ENCODE measurements at places on chromosomes 1 and 21.

DNA sequence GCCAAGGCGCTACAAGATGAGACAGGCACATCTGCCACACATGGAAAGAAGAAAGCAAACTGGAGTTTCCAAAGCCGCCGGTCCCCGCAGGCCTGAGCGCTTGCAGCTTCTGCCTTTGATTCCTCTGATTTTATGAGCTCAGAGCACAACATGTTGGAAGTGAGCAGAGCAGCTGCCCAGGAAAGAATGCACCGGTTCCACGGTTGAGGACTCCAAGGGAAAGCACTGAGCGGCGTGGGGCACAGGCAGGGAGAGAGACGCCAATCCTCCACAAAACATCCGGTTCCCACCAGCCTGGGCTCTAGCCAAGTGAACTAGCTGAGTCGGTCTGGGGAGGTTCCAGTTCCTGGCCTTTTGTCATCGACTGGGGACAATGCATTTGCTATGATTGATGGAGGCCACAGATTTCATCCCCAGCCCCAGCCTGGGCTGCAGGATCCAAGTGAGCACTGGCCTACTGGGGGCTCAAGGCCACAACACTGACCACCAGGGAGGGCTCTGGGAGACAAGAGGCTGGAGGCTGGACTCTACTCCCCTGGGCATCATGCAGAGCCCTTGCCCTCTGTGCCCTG, 253.1 kb upstream of the IRF2BP2 start:
- DNase-seq, result no peak

DNA sequence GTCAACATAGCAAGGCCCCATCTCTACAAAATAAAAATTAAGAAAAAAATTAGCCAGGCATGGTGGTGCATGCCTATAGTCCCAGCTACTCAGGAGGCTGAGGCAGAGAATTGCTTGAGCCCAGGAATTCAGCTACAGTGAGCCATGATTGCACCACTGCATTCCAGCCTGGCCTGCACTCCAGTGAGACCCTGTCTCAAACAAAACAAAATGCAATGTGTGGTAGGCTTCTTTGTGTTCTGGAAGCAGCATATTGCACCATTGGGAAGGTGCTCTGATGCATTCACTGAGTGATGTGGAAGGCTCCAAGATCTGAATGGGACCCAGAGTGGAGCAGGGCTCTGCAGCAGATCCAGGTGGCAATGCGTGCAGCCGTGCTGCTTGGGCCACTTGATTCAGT, 99.6 kb upstream of the COG2 start:
- no peak for DNase-seq

- no peak for DNase-seq
These were observed 211.5 kb downstream of the TRABD2B start for GRCh38 chr1:47785561-47786271.

DNA sequence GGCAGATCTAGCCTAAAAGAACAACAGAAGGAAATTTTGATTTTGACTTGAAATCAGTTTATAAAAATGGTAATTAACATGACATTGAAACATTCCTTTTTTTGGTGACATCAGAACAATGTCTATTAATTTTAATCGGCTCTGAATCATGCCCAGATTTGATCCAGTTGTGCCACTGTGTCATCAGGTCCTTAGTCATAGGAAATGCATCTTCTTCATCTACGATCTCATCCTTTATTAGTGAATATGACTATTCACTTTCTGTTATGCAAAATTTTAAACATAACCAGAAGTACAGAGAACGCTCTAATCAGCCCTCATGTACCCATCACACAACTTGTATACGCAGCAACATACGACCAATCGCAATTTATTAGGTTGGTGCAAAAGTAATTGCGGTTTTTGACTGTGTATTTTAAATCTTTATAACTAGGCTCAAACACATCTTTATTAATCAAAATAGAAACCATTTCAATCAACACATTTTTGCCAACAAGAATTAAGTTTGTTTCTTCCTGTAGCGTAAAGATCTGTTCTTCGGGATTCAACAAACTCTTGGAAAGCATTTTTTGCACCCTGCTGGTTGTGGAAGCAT, 40.3 kb upstream of the TLR5 start:
- DNase-seq, result no peak

DNA sequence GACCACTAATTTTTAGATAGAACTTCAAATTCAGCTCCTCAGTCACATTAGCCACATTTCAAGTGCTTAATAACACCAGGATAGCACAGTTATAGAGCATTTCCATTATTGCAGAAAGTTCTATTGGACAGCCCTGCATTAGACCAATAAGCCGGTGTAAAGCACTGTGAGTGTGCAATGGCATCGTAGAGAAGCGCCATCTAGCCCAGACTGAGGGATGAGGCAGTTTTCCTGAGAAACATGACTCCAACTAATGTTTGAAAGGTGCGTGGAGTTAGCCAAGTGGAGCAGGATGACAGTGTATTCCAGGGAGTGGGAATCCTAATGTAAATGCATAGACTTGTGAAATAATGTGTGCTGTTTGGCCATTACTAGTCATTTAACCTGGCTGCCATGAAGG, 7.7 kb downstream of the RPE65 start:
- no peak for DNase-seq

- no peak for DNase-seq
These were observed 442.6 kb downstream of the PRDM2 start for GRCh38 chr1:14142397-14143100.

DNA sequence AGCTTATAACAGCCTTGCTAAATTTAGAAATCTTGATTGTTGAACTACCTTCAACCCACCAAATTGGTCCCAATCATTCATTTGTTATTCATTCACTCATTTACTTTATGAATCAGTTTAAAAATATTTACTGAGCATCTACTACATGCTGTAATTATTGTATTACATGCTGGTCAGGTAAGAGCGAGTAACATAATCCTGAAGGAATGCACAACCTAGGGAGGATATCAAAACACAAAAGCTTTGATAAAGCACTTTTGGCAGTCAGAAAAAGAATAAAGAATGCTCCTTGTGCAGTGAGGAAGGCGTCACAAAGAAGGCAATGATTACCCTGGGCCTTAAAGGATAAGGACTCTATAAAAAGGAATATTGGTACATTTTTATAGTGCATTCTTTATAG, 518.9 kb upstream of the NR5A2 start:
- no peak for DNase-seq

DNA sequence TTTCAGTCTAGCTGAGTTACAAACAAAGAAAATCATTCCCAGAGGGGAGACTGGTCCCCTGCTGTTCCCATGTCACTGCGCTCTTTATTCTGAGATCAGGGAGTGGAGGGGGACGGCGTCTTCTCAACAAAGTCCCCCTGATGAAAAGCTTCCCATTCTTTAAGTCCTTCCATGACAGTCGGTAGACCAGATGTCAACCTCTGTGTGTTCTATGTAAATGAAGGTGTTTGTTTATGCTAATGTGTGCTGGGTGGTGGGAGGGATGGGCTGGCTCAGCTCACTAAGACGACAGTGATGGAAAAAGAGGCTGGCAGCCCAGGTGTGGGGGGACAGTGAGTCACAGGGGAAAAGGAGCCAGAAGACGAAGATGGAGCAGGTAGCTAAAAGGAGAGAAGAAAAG, 148.2 kb upstream of the KLHDC7A start:
- no peak for DNase-seq

- DNase-seq, result no peak
These were observed 45.0 kb upstream of the SLC35F3 start for GRCh38 chr1:233859446-233859845.

- no peak for DNase-seq
These were observed 93.7 kb upstream of the ETS2 start for GRCh38 chr21:38712071-38712470.

DNA sequence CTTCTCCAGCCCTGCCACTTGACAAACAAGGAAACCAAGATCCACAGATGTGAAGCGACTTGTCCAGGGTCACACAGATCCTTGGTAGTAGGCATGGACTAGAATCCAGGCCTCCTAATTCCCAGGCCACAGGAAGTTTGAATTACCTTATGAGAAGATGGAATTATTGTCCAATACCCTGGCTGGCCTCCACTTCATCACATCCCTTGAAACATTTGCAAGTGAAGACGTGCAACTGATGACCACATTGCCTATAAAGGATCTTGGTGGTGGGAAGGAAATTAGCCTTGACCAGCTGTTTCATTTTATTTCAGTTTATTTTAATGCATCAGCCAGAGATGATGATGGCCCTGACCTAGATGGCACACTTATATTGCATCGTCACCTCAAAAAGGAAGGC, 165.8 kb upstream of the CAMK1G start:
- DNase-seq, result no peak

GRCh38 chr1:25019337-25020172, 89.5 kb upstream of the RUNX3 start:
- no peak for DNase-seq

- DNase-seq, result no peak
These were observed 440 bp upstream of the LENEP start for GRCh38 chr1:154992721-154993571.

GRCh38 chr1:92299477-92300150, 755 bp downstream of the RPAP2 start:
- no peak for DNase-seq

GRCh38 chr1:101964708-101965107, 32.0 kb downstream of the OLFM3 start:
- DNase-seq, result no peak

DNA sequence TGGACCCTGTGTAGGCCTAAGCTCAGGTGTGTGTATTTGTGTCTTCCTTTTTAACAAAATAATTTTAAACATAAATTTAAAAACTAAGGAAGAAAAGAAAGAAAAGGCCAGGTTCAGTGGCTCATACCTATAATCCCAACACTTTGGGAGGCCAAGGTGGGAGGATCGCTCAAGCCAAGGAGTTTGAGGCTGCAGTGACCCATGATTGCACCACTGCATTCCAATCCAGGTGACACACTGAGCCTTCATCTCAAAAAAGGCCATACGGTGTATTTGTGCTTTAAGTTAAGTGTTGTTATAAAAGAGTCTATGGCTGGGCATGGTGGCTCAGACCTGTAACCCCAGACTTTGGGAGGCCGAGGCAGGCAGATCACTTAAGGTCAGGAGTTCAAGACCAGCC, 8.3 kb downstream of the RAB3B start:
- no peak for DNase-seq

GRCh38 chr1:62301726-62302390, 17.4 kb downstream of the KANK4 start:
- DNase-seq, result no peak

- no peak for DNase-seq
These were observed 230.1 kb downstream of the BARHL2 start for GRCh38 chr1:90486996-90487395.

DNA sequence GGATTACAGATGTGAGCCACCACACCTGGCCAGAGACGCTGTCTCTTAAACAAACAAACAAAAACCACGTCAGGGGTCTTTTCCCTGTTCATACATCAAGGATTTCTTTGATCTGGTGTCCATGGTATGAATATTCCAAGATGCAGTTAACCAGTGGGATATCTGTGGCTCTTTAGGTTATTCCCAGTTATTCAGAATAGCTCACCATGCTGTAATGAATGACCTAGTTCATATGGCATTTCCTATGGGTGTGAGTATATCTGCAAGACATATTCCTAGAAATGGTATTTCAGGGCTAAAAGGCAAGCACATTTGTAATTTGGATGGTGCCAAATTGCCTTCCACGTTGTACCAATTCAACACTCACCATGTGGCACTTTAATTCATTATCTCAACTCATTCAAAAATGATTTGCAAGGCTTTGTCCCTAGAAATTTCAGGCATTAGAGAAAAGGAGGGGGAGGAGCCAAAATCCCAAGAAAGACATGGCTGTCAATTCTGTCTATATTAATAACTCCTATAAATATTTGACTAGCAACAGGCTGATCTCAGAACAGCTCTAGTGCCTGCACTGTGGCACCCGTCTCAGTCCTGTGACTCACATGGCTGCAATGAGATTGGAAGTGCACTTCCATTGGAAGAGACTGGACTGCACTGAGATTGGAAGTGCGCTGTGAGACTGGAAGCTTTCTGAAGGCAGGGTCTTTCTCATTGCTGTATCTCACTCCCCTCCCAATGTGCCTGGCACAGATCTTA, 6.0 kb upstream of the STMN1 start:
- no peak for DNase-seq

- no peak for DNase-seq
These were observed 239.5 kb downstream of the TGFB2 start for GRCh38 chr1:218584418-218585155.

DNA sequence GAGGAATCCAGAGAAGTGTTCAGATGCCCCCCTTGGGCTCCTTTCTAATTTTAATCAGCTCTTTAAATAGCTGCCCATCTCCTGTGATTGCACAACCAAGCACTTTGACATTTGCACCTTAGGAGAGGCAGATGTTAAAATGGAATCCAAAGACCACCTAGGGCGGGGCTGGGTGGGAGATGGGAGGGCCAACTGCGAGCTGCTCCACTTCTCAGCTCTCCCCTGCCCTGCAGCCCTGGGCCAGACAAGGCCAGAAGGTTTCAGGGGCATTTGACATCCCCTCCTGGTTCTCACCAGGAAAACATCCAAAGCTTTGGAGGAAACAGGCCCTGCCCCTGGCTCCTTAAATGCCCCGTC, 106.9 kb downstream of the DHRS3 start:
- no peak for DNase-seq

GRCh38 chr1:89881415-89882058, 60.7 kb downstream of the LRRC8D start:
- DNase-seq, result peak; percentile 48

DNA sequence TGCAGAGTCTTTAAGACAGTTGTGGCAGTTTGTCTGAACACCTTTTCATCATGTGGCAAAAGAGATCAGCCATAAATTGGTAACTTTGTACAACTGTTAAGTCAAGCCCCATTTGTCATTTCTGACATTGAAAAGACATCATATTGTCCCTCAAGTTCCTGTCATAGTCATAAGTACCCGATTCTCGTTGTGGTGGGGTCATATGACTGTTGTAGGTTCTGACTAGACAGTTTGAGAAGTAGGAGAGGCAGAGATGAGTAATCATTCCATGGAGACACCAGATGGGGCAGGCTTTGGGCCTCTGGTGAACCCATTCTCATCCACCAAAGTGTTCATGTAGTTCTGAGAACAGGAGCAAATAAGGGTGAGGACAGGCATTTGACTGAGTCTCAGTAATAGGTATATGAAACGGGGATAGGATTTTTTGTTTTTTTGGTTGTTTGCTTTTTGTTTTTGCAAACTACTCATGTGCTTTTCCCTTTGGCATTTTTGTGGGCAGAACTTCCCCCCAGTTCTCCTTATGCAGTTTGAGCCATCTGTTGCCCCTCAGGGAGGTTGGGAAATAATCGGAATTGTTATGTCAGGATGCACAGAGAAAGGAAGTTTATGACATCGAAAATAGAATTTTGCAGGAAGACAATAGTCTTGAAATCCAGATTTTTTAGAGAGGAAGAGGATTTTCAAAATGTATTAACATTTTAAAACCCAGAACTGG, 86.9 kb upstream of the KCNE2 start:
- no peak for DNase-seq

DNA sequence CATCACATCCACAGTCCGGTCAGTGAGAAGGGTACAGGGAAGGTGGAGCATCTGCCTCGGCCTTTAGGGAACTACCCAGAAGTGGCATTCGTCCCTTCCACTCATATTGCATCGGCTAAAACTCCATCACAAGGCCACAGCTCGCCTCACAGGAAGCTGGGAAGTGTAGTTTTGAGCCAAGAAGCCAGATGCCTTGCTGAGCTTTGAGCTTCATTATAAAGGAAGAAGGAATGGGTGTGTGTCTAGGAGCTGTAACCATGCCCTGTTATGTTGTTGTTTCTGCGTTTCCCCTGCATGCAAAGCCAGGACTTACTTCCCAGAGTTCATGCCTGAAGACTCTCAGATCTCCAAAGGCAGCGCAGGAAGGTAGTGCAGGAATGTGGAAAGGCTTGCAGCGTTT, 61.1 kb downstream of the OPTC start:
- no peak for DNase-seq

GRCh38 chr1:67572594-67573221, 112.3 kb upstream of the GADD45A start:
- no peak for DNase-seq

GRCh38 chr1:221991221-221991620, 249.3 kb upstream of the DUSP10 start:
- DNase-seq, result no peak

Measured in T-helper 1 cell (primary cell).